ENCODE measurements at places on chromosomes 3 and 15.

DNA sequence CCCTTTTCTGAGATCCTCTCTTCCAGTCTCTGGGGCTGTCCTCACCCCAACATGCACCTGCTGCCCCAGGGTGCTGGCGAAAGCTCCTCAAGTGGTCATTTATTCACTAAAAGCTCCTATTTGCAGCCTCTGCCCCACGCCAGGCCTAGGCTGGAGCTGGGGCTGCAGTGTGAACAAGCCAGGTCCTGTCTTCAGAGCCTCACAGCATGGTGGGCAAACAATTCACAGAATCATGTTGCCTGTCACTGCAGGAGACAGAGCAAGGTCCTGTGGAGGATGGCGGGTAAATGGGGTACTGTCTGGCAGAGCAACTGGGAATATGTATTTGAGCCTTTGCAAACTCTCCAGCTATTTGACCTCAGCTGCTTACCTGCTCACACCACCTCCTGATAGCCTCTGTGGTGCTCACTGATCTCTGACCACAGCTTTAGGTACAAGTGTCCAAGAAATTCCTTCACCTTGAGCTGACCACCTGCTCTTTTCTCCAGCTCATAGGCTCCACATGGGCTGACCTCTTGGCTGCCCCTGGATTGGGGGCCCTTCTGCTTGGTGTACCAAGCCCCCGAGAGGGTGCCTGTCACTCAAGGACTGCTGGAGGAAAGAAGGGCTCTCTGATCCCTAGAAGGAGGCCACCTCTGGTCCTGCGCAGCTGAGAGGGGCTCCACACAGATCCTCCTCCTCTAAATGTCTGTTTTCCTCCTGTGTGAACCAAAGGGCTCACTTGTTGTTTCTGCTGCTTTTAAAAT lies 35.6 kb downstream of the AMOTL2 start:
- DNase-seq: no peak

- no peak for DNase-seq
Observed at GRCh38 chr3:18512007-18512406, 86.9 kb upstream of the SATB1 start.

DNA sequence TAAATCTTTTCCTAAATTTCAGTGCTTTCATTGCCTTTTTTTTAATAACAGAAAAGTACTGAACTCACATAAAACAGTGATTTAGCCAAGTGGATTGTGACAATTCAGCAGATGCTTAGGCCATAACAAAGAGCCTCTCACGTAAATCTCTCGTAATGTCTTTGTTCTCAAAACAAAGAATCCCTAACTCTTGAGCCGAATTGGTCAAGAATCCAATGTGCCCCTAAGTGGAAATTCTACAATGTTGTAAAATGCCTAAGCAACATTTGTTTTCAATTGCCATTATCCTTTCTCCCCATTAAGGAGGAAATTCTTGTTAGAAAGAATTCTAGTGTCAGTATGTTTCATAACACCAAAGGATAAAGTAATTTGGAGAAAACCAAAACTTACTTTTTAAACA lies 235.7 kb upstream of the THBS1 start:
- no peak for DNase-seq

GRCh38 chr15:40439960-40440742 lies 602 bp upstream of the BAHD1 start:
- peak; percentile 86 for DNase-seq

DNA sequence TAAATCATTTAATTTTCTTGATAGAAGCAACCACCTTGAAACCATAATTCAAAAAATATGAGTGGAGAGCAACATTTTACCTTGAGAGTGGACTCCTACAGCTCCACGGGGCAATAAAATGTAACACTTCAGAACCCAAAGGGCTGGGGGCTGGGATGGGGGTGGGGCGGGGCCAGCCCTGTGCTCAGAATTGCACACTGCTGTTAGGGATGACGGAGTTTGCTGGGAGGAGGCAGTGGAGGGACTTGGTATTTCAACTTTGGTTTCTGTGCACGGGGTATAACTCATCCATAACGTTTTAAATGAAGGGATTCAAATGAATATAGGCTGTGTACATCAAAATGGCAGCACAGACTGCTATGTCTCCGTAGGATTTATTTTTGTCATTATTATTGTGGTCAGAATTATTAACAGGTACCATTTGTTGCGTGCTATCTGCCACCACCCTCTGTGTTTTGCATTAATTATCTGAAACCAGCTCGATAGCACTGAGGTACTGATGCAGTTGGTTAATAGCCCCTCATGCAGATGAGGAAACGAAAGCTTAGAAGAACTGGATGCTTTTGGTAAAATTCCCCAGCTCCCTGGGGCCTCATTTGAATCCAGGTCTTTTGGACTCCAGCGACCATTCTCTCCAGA lies 29.4 kb upstream of the WNT5A start:
- DNase-seq: no peak

GRCh38 chr15:98144388-98144787 lies 183.9 kb downstream of the ARRDC4 start:
- no peak for DNase-seq

DNA sequence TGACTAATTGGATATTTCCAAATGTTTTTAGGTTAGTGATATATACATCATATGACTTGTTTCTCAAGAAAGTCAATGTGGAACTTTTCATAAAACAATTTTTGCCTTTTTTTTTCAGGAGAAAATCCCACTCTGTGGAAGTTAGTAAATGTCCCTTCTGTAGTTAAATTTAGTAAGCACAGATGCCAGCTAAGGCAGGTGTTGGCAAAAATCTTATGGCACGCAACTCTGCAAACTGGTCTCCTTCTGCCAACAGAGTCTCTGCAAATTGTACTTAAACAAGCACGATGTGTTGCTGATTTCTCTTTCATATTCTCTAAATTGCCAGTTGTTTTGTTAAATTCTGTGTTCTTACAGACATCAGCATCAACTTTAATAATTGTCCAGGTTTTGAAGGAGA lies 233.8 kb downstream of the IL5RA start:
- DNase-seq: no peak

- DNase-seq: no peak
Observed at GRCh38 chr15:68354923-68355322, 77.0 kb downstream of the ITGA11 start.

DNA sequence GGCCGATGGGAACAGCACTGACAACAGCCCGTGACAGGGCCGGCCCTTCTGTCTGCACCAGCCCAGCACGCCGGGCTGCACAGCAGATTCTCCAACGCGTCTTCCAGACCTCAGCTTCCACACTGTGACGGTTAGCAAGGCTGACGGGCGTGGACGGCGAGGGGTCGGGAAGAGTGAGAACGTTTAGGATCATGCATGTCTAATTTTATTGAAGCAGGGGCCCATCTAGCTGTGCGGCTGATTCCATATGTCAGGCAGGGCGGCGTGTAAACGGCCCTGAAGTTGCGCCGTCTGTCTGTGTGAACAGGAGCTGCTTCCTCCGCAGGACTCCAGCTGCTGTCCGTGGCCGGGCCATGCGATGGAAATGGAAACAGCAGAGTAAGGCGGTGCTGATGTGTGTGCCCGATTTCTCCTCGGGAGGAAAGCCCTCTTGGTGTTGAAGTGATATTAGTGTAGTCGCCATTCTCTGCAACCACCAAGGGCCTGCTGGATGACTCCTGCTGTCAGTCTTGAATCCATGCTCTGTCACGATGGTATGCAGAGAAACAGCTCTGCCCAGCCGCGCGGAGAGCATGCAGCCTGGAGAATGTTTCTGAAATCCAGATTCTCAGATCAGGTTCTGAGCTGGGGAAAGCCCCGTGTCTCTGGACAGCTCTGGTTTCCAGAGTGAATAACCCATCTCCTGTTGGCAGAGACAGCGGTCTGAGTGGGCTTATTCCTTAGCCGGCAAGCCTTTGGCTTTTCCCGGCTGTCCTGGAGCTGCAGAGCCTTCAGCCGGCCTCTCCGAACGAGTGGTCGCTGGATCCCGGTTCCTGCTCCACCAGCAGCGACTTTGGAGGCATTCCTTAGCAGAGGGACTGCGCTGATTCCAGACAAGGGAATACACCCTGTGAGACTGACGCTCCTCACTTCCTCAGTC lies 158.1 kb upstream of the UBE3A start:
- no peak for DNase-seq

GRCh38 chr3:45095916-45096526 lies 50.2 kb downstream of the CDCP1 start:
- no peak for DNase-seq

- no peak for DNase-seq
Observed at GRCh38 chr15:67266870-67267269, 12.3 kb downstream of the IQCH start.

- DNase-seq: no peak
Observed at GRCh38 chr3:52002748-52003147, 7.1 kb upstream of the RPL29 start.

GRCh38 chr3:106172780-106173179 lies 304.0 kb upstream of the CBLB start:
- DNase-seq: no peak

- no peak for DNase-seq
Observed at GRCh38 chr15:72482275-72482674, 8.1 kb downstream of the ARIH1 start.

DNA sequence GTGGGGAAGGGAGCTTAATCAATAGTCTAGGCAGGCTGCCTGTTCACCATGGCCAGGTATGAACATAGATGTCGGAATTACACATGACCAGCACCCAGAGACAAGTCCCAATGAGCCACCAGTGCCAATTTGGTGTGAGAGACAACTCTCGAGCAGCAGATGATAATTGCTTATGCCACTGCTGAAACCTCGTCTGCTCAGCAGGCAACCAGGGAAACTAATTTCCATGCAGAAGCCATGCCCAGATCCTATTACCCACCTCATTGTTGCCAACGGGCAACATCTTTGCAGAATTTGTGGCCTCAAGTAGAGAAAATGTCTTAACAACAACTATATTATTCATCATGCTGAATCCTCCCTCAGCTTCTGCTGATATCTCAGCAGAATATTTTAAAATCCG lies 84.9 kb downstream of the CGGBP1 start:
- no peak for DNase-seq

- DNase-seq: no peak
Observed at GRCh38 chr3:94221829-94222228, 159.0 kb downstream of the NSUN3 start.

- no peak for DNase-seq
Observed at GRCh38 chr3:141862279-141862816, 14.1 kb upstream of the ATP1B3 start.

GRCh38 chr3:86969500-86970189 lies 21.3 kb downstream of the VGLL3 start:
- DNase-seq: no peak

DNA sequence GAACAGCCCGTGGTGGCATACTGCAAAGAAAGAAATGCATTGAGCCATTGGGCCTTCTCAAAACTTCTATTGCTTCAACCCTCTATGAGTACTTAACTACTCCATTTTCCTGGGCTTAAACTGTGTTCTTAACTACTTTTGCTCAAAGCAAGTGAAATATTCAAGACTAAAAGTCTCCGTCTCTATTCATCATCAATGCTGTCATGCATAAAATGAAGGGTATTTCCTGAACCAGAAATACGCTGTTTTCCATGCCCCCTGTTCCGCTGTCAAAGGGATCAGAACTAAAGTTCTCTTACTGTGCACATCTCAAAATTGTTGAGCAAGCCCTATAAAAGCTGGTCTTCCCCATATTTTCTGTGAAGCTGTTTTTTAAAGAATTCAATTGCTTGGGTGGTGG lies 20.3 kb downstream of the SIAH2 start:
- DNase-seq: no peak

GRCh38 chr3:128745742-128746141 lies 19.8 kb downstream of the RAB7A start:
- no peak for DNase-seq

DNA sequence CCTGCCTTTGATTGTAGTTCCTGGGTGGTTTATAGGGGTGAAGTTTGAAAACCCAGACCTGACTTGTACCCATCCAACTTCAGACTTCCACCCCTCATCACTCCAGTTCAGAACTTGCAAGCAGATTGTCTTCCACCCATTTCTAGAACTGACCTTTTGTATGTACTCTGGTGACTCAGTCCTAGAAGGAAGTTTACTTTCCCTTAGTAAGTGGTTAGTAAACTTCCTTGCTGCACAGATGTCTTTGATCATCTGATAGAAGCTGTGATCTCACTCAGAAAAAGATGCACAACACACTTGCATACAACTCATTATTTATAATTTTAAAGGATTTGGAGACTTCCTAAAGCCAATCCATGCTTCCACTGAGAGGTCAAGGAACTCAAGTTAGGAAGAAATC lies 368.0 kb downstream of the MFSD1 start:
- DNase-seq: no peak

GRCh38 chr15:60941448-60941847 lies 287.7 kb downstream of the RORA start:
- no peak for DNase-seq

- no peak for DNase-seq
Observed at GRCh38 chr15:90677807-90678790, 39.0 kb upstream of the BLM start.

DNA sequence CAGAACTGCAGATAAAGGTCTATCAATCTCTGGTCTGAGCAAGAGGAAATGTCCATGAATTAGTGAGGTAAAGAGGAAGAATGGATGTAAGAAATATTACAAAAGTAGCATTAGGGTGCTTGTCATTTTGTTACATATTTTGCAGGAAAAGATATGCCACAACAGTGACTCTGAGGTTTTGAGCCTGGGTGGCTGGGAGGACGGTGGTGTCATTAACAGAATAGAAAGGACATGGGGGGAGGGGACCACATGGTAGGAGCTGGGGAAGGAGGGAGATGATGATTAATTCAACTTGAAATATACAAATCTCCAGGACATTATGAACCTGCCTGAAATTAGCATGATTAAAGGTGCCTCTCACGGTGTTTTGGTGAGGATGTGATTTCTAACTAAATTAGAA lies 245.5 kb upstream of the MDFIC2 start:
- DNase-seq: no peak

- no peak for DNase-seq
Observed at GRCh38 chr3:63096248-63097058, 181.7 kb upstream of the SYNPR start.

GRCh38 chr3:16474920-16475319 lies 38.6 kb downstream of the RFTN1 start:
- DNase-seq: no peak

GRCh38 chr15:51229907-51230330 lies 108.5 kb downstream of the CYP19A1 start:
- DNase-seq: no peak

- DNase-seq: no peak
Observed at GRCh38 chr3:68889328-68889727, 43.0 kb downstream of the TAFA4 start.

GRCh38 chr3:71849681-71850080 lies 64.7 kb upstream of the PROK2 start:
- DNase-seq: no peak

Data from lower leg skin (tissue), 4 donors.